Ammon's horn (tissue), 1 donor: ENCODE measurements at places on chromosomes 13 and 19.

GRCh38 chr13:113211774-113212173, 2.4 kb downstream of the CUL4A start:
- no peak for DNase-seq

- DNase-seq: no peak
Observed at GRCh38 chr13:67867206-67867605, 637.1 kb upstream of the PCDH9 start.

DNA sequence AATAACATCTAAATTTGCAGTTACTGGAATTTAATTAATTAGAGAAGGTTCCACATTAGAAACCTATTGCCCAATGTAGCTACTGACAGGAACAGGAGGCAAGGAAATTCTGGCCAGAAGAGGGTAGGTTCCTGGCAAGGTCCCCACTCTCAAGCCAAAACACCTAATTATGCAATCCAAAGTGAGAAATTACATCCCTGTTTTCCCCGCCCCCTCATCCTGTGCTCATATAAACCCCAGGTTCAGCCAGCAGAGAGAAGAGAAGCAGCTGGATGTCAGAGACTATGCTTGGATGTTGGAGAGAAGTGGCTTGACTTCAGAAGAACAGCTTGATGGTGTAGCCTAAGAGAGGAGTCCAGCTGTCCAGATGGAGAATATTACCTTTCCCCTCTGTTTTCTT, 951.3 kb upstream of the PRR20A start:
- no peak for DNase-seq

DNA sequence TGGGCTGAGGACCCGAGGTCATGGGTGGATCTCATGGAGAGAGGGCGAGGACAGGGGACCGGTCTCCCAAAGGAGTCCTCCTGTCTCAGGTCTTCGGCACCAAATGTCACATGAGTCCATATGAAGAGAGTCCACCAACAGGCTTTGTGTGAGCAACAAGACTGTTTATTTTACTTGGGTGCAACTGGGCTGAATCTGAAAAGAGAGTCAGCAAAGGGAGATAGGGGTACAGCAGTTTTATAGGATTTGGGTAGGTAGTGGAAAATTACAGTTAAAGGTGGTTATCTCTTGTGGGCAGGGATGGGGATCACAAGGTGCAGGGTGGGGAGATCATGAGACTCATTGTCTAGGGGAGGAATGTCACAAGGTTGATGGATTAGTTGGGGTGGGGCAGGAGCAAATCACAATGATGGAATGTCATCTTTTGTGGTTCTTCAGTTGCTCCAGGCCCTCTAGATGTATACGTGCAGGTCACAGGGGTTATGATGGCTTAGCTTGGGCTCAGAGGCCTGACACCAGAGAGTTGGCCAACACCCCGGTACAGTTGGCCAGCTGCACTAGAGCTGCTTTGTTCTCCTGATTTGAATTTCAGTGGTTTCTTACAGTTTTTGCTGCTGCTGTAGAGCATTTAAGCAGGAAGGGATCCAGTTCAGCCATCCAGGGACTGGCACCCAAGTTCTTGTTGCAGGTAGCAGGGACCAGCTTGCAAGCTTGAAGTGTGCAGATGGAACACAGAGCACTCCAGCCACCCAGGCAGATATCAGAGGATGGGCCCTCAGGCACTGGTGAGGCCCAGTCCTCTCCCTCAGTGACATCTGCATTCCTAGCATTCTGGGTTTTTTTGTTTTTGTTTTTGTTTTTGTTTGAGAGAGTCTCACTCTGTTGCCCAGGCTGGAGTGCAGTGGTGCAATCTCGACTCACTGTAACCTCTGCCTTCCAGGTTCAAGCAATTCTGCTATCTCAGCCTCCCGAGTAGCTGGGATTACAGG, 26.4 kb upstream of the IGFL1 start:
- no peak for DNase-seq

- no peak for DNase-seq
Observed at GRCh38 chr19:55766466-55766865, 2.5 kb upstream of the RFPL4AL1 start.

DNA sequence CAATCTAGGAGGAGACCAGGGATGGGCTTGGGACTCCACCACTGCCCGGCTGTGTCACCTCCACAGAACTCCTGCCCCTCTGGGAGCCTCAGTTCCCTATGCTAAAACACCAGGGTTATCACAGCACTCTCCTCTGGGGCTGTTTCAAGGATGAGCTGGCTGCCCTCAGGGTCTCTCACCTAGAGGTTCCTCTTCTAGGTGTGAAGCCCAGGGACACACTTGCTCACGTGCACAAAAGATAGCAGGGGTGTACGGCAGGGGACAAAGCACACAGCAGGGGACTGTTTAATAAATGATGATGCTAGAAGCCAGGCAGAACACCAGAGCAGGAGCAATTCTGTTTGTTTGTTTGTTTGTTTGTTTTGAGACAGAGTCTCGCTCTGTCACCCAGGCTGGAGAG, 16.8 kb upstream of the LYPD3 start:
- DNase-seq: no peak

DNA sequence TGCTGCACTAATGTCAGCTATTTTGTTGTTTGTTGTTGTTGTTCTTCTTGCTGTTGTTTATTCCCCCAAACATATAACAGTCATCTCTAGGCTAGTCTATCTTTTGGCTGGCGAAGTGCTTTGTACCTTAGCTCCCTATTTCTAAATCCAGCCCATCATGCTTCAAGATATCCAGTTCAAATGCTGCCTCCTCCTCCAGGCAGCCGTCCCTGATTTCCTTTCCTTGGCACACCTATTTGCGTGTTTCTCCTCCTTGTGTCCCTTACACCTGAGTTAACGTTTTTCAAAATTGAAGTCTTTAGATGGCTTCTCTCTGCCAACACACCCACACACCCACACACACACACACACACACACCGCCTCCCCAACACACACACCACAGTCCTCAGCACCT, 25.5 kb downstream of the INSR start:
- DNase-seq: no peak

DNA sequence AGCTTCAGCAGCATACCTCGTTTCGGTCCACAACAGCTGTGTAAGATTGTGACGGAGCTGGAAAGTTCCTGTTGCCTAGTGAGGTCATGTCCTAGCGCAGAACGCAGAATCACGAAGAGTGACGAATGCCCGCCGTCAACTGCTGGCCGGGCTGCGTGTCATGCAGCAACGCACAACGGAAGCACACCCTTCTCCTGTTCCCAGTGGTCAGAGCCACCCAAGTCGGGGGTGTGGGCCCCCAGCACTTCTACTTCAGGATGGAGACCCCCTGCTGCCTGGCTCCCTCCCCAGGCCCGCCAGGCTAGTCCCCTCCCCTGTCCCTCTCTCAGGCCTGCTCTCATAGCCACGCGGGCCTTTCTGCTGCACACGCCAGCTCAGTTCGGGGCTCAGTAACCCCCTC, 25.9 kb downstream of the C2CD4C start:
- DNase-seq: no peak

- DNase-seq: no peak
Observed at GRCh38 chr19:33988601-33989000, 183.7 kb upstream of the LSM14A start.

- DNase-seq: no peak
Observed at GRCh38 chr13:31873145-31873544, 133.8 kb downstream of the RXFP2 start.

- no peak for DNase-seq
Observed at GRCh38 chr13:97884707-97885468, 68.6 kb upstream of the IPO5 start.

GRCh38 chr13:66111628-66112027, 1118.5 kb downstream of the PCDH9 start:
- no peak for DNase-seq

GRCh38 chr19:12597594-12597993, 13.0 kb downstream of the ZNF490 start:
- no peak for DNase-seq

GRCh38 chr13:108263621-108264355, 5.7 kb upstream of the TNFSF13B start:
- no peak for DNase-seq

DNA sequence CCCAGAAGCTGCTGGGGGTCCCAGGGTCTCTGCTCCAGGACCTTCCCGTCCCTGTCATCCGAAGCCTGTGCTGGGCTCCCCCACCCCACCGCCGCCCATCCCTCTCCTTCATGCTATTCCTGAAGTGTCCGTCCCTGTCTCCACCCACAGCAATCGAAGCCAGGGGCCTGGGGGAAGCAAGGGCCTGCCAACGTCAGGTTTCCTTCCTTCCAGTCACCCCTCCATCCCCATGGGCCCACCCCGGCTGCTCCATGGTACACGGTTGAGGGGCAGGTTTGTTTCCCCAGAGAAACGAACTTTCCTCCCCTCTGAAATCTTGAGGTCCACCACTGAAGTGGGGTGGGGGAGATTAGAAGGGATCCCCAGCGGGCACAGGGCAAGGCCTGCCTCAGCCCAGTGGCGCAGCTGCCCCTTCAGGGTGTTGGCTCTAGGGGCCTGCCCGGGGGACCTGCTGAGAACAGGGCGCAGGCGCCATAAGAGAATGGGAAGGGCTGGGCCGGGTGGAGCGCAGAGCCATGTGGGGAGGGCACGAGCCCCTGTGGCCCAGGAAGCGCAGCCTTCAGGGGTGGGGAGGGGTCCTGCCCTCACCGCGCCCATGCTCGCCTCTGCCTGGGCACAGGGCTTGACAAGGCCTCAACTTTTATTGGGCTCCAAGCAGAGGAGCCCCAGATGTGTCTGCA, 16.1 kb downstream of the CEBPG start:
- DNase-seq: no peak

GRCh38 chr13:45451282-45451681, 13.5 kb upstream of the COG3 start:
- DNase-seq: no peak

DNA sequence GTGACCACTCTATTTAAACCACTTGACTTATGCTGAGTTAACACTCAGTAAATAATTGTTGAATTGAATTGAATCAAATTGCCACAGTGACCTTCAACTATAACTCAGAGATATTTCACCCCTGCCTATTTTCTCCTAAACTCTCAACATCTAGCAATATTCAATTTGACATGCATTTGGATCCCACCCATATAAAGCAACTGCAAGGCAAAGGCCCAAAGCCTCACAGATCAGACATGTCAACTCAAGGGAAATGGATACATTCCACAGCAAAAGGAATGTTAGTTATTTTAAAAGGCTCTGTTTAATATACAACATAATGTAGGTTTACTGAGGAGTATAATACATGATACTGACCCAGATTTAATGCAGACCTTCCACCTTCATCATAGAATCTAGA, 107.4 kb downstream of the KCTD12 start:
- no peak for DNase-seq

GRCh38 chr13:51630288-51630615, 46.0 kb downstream of the WDFY2 start:
- no peak for DNase-seq

GRCh38 chr19:14187561-14187960, 18.4 kb downstream of the ADGRL1 start:
- DNase-seq: no peak

DNA sequence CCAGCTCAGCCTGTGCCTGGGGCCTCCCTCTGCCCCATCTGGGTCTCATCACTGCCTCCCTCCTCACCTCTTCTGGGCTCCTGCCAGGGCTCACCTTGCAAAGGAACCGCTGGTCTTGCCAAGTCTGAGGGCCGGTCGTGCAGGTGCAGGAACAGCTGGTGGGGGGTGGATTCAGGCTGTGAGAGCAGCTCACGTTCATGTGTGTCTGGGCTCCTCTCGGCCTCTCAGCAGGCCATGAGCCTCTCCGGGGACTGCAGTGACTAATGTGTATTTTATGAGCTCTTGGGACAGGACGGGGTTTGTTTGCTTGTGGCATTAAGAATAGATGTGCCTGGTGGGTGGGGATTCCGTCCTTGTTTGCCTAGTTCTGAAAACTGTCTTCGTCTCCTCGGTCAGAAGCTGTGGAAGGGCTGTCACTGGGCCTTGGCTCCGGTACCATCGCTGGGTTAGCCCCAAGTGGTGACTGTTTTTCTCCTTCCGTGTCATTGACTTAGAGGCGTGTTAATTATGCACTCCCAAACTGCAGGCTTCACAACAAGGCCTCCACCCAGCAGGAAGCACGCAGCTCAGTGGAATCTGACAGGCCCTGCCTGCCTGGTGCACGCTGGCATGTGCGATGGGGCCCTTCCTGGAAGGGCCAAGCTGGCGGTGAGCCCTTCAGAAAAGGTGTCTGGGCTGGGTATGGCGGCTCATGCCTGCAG, 77.6 kb downstream of the KDM4B start:
- DNase-seq: peak; percentile 18
